ENCODE measurements at places on chromosomes 6 and 20.

DNA sequence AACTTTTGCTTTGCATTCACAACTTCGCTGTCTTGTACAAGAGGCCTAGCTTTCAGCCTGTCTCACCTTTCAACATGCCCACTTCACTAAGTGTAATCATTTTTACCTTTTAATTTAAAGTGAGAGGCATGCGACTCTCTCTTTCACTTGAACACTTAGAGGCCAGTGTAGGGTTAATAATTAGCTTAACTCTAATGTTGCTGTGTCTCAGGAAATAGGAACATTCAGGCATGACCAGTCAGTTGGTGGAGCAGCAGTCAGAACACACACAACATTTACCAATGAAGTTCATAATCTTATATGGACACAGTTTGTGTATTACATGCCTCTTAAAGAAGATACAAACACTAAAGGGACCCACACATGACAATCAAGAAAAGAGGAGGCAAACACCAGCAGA, 47.6 kb downstream of the HTR1B start:
- DNase-seq, result no peak

DNA sequence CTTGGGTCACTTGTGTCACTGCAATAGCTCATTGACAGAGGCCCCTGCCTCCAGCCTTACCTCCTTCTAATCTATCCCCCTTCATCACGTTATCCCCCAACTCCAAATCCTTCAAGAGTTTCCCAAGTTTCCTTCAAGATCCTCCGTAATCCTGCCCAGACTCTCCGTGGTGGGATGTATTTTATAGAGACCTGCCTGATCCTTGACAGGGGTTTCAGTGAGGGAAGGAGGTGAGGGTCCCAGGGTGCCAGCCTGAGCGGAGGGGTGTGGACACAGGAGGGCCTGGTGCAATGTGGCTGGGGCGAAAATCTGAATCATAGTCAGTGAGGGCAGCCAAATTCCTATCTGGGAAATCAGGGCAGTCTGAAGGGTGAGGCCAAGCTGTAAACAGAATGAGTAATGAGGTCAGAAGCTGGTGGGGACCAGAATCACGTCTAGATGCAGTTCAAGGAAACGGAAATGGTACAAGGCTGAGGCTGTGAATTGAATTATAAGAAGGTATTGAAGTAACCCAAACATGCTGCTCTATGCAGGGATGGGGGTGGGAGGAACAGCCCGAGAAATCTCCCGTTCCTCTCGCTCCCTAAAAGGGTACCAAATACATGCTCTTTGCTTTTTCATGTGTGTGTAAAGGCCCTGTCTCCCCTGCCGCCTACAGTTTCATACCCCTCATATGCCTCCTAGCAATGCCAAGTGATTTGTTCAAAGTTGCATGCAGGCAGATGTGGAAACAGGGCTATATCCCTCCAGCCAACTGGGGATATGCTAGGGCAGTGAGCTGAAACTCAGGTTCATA, 35.4 kb upstream of the PIM1 start:
- peak; percentile 98 for DNase-seq

- DNase-seq, result no peak
These were observed 96.8 kb upstream of the ATXN1 start for GRCh38 chr6:16857969-16858592.

GRCh38 chr6:167573461-167574215, 248.8 kb downstream of the TTLL2 start:
- no peak for DNase-seq

GRCh38 chr6:106452628-106453027, 92.1 kb downstream of the CRYBG1 start:
- peak; percentile 43 for DNase-seq

DNA sequence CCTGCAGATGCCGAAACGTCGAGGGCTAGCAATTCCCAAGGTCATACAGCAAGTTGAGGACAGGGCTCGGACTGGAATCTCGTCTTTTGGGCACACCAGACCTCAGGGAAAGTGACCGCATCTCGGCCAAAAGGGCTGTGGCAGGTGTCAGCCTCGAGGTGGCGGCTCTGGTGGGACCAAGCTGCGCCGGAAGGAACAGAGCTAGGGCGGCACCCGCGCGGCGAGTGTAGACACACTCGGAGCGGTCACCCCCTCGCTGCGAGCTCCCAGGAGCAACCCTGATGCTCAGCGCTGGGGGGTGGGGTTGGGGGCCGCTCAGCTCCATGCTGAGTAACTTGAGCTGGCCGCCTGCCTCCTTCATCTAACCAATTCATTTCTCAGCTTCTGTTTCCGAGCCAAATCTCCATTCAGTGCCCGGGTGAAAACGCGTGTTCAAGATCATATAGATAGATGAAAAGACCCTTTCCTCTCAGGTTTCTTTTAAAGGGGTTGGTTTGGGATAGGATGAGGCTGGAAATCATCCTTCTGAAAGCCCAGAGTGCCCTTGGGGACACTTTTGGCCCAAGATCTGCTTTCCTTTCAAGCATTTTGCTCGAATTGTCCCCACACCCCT, 2.2 kb upstream of the TUBB2B start:
- DNase-seq, result peak; percentile 16

GRCh38 chr6:80472271-80472670, 365.8 kb downstream of the BCKDHB start:
- peak; percentile 62 for DNase-seq

DNA sequence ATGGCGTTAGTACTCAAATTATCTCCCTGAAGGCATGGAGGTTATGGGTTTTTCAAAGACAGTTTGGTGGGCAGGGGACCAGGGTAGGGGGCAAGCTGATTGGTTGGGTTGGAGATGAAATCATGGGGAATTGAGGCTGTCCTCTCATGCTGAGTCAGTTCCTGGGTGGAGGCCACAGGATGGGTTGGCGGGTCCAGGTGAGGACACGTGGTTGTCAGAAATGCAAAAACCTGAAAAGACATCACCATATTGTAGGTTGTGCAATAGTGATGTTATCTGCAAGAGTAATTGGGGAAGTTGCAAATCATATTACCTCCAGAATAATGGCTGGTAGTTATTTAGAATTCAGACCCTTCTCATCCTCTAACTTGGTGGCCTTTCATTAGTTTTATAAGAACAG, 30.1 kb downstream of the GPX6 start:
- no peak for DNase-seq

GRCh38 chr6:87705070-87705691, 3.1 kb upstream of the AKIRIN2 start:
- DNase-seq, result peak; percentile 49

DNA sequence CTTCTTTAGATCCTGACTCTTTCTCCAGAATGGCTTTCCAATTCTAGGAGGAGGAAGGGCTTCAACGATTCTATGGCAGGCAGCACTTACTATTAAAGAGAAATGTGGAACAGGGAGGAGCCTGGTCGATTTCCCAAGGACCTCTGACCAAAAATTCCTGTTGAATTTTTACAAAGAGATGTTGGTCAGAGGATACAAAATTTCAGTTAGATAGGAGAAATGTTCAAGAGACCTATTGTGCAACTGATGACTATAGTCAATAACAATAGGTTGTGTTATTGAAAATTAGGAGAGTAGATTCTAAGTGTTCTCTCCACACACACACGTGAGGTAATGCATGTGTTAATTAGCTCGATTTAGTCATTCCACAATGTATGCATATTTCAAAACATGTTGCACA, 130.1 kb upstream of the TNFAIP3 start:
- DNase-seq, result peak; percentile 24

DNA sequence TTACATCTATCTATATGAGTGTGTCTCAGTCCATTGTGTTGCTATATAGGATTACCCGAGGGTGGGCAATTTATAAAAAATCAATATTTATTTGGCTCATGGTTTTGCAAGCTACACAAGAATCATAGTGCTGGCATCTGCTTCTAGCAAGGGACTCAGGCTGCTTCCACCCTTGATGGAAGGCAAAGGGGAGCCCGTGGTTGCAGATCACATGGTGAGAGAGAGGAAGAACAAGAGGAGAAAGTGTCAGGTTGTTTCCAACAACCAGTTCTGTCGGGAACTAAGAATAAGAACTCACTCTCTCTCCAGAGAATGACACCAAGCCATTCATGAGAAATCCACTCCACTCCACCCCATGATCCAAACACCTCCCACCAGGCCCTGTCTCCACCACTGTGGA, 48.2 kb upstream of the TENT5A start:
- no peak for DNase-seq

DNA sequence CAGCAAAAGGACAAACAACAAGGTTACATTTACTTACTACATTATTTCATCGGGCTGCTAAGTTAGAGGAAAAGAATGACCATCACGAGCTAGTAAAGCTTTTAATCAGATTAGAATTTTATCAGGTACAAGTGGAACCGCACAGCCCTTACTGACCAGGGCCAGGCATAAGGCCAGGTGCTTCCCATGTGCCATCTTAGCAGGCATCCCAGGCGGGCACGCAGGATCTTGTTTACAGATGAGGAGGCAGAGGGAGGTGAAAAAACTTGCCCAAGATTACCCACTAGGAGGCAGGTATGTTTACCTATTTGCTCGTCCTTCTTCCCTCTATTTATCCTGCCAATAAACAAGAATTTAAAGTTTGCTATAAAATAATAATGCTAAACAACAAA, 10.7 kb downstream of the EZR start:
- no peak for DNase-seq

DNA sequence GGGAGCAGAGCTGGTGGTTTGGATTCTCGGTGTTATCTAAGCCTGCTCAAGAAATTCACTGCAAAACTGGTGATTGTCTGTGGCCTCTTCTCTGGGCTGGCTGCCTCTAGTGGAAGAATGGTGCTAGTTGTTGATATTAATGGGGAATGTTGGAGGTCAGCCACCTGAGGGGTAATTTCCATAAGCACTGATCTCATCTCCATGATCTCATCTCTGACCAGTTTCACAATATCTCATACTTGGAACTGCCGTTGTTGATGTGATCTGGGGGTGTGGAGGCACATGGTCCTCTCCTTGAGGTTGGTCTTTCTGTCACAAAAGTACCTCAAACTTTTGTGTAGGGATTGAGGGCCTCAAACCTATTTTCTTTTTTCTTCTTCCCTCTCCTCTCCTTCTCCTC, 102.6 kb downstream of the CD109 start:
- DNase-seq, result peak; percentile 97

DNA sequence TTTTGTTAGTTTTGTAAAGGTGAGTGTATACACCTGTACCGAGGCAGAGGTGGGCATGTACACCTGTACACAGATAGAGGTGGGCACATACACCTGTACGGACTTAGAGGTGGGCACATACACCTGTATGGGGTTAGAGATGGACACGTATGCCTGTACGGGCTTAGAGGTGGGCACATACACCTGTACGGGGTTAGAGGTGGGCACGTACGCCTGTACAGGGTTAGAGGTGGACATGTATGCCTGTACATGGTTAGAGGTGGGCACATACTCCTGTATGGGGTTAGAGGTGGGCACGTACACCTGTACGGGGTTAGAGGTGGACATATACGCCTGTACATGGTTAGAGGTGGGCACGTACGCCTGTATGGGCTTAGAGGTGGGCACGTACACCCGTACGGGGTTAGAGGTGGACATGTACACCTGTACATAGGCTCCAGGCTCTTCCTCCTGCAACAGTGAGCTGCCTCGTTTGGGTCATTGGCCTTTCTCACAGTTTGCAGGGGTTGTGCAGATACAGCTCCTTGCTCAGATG, 63.7 kb downstream of the PHACTR3 start:
- DNase-seq, result no peak

DNA sequence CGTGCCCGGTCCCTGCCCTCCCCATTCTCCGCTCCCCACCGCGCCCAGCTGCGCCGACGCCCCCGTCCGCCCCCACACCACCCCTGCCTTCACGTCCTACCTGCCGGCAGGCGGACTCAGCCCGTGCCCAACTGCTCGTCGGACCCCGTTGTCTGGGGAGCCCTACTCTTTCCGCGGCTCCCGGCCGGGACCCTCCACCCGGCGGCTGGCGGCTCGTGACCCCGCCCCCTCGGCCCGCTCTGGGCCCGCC, at the start of gene SERAC1:
Gene SERAC1, minus strand, starts transcription at position 223 of the 250 bp plus-strand sequence. CDS start 9,899 bp downstream, outside the sequence.
- no peak for DNase-seq

GRCh38 chr6:132165677-132166076, 214.5 kb upstream of the CCN2 start:
- no peak for DNase-seq

DNA sequence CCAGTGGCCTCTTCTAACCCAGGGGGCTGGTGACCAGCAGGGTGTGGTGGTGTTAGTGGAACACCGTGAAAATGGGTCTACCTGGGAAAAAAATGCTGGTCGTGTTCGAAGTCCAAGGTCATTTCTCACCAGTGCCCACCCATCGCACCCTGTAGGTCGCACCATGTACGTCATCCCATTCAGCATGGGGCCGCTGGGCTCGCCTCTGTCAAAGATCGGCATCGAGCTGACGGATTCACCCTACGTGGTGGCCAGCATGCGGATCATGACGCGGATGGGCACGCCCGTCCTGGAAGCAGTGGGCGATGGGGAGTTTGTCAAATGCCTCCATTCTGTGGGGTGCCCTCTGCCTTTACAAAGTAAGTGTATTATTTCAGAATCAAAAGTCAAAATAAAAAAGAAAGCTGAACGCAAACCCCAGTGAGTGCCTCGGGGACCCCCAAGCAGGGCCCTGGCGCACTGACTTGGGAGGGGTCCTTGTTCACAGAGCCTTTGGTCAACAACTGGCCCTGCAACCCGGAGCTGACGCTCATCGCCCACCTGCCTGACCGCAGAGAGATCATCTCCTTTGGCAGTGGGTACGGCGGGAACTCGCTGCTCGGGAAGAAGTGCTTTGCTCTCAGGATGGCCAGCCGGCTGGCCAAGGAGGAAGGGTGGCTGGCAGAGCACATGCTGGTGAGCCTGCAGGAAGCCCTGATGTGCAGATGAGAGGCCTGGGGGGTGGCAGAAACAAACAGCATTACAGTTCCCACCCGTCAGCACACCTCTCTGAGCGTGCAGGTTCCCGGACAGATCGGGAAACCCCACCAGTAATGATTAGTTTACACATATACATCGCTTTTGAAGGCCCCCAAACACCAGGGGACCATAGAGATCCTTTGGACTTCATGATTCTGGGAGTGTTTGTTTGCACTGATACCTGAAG, 1.9 kb downstream of the PCK1 start:
- DNase-seq, result no peak

All from GM23248 (cell line).